Kasumi-1 (cell line): ENCODE measurements at places on chromosomes 5 and 9.
A peak's percentile ranks its signal among the peaks of the same experiment; 100 is the strongest.

GRCh38 chr5:40681363-40682153, 1.8 kb downstream of the PTGER4 start:
- DNase-seq, result peak; percentile 47

DNA sequence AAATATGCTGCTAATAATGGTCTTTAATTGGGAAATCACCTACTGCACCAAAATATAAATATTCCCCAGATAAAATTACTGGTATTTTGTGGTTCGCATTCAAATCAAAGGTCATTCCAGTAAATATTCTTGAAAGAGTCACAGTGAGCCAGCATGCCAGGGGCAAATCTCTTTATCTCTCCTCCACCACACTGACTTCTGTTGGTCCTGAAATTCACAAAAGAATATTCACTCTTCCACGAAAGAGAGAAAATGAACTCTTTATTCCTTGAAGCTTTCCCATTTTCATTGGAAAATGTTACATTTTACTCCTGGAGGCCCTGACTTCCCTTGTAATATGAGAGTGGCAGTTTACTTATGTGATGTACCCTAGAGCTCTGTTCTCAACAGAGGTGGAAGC, 39.7 kb downstream of the ZNF366 start:
- DNase-seq, result no peak

DNA sequence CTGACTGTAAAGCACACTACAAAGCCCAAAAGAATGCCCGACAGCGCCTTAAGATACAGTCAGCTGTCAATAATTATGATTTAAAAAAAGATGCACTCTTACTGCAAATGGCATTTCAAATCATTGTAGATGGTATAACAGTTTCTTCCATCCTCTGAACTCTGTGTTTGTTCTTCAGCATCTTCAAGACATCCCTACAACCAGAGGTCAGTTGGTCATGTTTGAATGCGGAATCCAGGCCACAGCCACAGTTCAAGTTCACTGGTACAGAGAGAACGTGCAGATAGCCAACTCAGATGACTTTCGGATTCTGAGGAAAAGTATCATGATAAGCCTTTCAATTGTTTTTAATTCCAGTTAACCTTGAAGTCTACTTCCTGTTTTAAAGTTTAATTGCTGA, 8.7 kb upstream of the MYOT start:
- DNase-seq, result no peak

- peak; percentile 27 for DNase-seq
These were observed 54.0 kb downstream of the CCDC171 start for GRCh38 chr9:15606643-15607472.

GRCh38 chr5:176740702-176741496, 69.5 kb upstream of the UNC5A start:
- DNase-seq, result no peak

GRCh38 chr5:148186248-148187003, 16.4 kb upstream of the SPINK6 start:
- DNase-seq, result peak; percentile 21

DNA sequence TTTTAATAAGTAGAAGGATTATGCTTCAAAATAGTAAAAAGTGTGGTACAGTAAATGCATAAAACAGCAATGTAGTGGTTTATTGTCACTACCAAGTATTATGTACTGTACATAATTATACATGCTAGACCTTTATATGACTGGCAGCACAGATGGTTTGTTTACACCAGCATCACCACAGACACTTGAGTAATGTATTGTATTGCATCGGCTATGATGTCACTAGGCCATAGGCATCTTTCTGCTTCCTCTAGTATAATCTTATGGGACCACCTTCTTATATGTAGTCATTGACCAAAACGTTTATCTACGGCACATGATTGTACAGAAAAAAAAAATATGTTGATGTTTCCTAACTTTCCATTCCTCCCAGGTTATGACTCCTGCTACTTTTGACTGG, 31.9 kb upstream of the SSBP2 start:
- DNase-seq, result no peak

GRCh38 chr9:134350416-134350994, 24.2 kb downstream of the RXRA start:
- no peak for DNase-seq

DNA sequence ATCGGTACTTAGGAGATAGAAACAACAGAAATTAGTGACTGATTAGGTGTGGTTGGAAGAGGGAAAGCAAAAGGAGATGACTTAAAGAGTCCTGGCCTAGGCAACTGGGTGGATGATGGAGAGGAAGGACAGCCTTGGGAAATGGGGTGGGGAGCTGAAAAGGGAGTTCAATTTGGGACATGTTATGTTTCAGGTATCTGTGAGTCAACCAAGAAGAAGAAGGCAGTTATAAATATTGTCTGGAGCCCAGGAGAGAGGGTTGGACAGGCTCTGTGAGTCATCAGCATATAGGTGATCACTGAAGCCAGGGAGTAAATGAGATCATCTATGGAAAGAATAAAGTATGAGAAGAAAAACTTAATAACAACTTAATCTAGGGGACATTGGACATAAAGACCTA, 357.7 kb downstream of the NPR3 start:
- DNase-seq, result no peak

DNA sequence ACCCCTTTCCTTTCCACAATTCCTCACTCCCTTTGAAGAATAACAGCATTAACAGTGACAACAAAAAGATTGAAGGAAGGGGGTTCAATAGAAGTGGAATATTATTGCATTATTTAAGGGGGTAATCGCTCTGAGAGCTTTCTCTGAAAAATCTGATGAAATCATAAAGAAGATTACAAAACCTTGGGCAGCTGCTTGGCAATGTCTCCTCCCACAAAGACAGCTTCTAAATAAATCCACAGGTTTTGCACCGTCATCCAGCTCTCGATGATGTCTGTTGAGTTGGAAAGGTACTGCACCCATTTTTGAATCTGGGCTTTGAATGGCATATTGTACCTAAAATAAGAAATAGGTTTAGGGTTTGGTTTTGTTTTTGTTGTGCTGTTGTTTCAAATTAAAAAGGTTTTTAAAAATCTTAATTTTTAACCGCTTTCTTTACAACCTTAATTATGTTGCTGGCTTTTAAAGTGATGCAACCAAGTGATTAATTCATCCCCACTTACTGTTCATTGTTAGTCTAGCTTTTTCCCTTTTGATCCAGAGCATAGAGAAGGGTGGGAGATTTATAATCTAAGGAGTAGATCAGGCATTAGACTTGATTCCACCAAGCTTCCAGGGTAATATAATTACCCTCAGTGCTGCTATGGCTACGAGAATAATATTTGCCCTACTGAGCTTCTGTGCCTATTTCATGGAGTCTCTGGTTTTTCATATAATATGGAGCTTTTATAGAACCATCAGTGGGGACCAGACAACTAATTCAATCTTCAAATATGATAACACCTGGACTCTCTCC, 85.0 kb downstream of the DNAH5 start:
- no peak for DNase-seq

DNA sequence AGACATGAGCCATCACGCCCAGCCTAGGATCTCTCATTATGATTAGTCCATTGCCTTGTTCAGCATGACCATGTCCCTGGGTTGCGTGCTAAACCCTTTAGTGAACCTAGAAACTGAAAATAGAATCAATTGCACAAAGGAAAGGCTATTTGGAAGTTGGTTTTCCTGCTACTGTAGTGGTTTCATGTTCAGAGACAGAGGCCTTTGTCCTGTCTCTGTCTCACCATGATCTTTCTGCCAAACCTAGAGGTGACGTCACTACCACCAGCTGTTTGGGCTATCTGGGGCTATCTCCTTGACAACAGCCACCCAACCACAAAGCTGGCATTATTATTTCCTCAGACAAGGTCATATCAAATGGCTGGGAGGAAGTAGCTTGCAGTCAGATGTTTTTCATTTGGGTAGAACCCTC, 4.0 kb upstream of the CDK5RAP2 start:
- peak; percentile 82 for DNase-seq

DNA sequence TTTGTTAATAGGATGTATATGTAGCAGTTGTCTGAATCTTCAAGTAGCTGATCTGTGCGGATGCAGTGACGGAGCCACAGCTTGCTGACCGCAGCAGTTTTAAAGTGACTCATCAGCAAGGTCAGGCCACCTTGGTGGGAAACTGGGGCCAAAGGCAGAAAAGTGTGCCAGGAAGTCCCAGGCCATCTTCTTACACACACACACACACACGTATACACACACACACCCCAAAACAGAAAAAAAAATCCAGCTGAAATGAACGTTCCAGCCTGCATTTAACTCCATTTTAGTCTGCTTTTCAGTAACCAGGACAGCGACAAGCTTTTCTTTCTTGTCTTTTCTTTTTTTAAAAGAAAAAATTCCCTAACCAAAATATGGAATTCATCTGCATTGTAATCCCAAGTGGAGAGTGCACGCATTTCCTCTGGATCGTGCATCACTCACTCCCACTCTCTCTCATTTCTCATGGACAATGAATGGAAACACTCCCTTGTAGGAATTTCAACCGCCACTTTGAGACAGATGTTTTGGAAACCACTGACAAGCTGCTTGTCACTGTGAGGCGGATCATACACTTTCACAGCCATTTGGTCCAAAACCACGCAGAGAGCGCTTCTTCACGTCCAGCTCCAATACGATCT, 103.9 kb downstream of the LHFPL2 start:
- no peak for DNase-seq

DNA sequence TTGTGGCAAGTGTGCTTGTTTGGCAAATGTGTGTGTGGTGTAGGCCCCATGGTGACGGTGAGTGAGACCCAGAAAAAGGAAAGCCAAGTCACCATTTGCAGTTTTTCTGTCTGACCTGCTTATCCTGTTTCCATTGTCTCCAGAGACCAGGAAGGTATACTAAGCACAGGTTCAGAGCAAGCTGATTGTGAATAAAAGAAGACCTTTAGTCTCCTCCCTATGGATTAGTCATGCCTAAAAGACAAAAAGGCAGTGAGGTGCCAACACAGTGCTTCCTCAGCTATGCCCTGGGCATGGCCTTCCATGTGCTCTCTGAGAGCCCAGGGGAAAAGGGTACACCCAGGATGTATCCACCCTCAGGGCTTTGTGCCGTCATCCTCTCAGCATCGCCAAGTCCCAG, 49.2 kb upstream of the SHOC1 start:
- DNase-seq, result no peak

DNA sequence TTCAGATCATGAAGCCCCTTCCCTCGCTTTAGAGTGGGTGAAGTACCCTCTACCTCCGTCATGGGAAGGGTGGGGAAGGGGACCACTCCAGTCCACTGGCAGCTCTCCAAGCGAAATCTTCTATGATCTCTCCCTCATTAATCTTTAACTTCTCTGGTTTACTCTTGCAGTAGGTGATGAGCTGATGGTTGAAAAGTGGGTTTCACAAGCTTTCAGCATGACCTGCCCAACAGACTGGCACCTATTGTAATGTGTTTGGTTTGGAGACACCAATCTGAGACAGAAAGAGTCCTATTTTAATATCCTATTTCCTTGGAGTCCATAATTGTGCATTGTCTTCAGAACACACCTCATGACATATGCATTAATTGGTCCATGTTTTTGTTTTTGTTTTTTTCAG, 70.8 kb upstream of the TGFBR1 start:
- no peak for DNase-seq

DNA sequence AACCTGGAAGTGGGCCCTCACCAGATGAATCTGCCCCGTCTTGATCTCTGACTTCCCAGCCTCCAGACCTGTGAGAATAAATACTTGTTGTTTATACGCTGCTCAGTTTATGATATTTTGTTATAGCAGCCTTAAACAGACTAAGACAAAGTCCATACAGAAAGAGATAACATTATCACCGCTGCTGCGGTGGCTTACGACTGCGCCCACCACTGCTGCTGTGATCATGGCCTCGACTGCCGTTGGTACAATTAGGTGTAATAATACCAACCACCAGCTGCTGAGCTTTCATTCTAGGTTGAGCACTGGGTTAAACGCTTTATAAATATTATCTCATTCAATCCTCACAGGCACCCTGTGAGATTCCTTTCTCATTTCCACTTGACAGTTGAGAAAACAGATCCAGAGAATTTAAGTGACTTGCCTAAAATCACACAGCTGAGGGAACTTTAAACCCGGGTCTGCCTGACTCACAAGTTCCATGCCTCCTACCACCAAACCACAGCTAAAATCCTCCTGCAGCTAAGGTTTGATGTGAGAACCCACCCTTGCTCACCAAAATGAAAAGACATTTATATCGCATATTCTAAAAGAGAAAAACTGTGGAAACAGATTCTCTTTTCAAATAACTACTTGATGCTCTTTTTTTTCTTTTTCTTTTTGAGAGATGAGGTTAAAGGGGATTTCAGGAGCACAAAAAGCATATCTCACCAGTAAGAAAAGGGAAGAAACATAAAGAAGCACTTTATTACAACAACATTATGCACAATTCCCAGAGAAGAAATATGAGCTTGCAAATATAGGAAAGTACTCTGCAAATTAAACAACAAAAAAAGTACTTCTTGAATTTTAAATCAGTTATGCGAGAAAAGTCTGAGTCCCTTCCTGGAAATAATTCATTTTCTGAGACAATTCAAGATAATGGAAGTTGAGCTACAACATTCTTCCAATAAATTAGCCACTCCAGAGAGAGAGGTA, 23.9 kb downstream of the GOLM1 start:
- no peak for DNase-seq

DNA sequence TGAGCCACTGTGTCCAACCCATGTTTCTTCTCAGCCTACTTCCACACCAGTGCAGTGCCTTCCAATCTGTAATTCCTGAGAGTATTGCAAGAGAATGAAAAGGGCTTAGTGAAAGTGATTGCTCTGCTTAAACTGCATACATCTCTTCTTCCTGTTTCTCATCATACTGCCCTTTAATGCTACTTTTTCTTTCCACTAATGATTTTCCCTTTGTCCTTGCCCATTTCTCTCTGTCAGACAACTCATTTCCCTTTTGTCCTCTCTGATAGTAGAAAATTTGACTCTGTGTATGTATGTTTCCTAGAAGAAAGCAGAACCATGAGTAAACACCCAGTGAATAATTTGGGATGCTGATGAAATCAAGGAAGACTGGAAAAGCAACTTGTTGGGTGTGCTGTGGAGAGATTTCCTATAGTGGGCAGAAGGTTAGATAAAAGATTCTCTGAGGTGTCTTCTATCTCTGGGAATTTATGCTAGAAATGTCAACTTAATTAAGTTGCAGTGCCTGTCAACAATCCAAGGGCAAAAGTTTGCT, 102.2 kb upstream of the CHD1 start:
- DNase-seq, result no peak

GRCh38 chr5:134140530-134141201, 26.2 kb downstream of the TCF7 start:
- DNase-seq, result peak; percentile 79

- no peak for DNase-seq
These were observed 648.5 kb downstream of the BNC2 start for GRCh38 chr9:16221822-16222547.

DNA sequence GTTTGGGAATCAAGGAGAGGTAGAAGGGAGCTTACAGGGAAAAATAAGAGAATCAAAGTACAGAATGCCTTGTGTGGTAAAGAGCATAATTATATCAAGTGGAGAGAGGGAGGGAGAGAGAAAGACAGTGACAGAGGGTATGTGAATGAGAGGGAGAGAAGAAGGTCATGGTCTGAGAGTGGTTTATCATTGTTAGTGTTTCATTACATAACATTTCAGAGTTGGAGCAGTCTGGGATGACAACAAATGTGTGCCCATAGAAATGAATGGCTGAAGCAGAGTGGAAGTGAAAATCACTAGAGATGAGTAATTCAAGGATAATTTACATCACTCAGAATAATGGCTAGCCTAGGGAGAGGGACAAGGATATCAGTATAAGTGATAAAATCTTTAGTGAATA, 799.2 kb downstream of the TLE1 start:
- DNase-seq, result no peak
